Heart left ventricle (tissue), 16 donors: ENCODE measurements at places on chromosomes 13 and 19.

DNA sequence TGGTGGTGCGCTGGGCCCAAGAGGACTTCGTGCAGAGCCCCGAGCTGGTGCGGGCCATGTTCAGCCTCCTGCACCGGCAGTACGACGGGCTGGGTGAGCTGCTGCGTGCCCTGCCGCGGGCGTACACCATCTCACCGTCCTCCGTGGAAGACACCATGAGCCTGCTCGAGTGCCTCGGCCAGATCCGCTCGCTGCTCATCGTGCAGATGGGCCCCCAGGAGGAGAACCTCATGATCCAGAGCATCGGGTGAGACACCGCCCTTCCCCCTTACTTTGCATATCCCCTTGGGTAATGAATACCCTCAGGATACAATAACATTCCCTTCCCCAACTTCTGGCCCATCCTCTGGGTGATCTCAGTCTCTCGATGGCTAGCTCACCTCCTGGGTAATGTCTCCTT is 60.9 kb downstream of the RYR1 start:
- no peak for DNase-seq

GRCh38 chr13:59601993-59602392 is 561.7 kb downstream of the DIAPH3 start:
- no peak for DNase-seq

DNA sequence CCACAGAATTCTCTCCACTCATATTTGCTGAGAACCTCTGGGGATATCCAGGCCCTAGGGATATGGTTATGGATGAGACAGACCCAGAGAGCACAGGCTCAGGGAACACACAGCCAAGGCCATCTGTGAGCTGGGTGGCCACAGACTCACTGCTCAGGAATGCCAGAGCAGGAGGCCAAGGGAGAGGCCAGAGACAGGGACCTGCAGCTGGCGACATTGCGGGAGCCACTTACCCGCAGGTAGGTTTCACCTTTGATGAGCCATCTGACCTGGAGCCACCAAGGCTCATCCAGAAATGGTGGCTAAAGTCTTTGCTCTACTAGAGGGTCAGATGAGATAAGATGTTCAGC is 29.4 kb downstream of the CCNE1 start:
- no peak for DNase-seq

DNA sequence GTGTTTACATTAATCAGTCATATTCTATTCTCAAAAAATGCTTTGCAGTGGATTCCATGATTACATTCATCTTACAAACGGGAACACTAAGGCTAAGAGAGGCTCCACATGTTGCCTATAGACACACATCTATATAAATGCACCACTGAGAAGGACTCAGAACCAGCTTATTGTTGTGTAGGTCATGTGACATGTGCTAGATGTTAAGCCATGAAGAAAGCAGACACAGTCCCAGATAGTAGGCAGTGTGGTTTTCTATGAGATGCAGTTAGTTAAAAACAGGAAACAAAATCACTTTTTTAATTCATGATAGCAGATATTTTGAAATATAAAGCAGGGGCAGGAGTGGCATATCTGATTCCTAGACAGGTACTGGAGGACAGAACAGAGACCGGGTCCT is 10.7 kb downstream of the SIGLEC6 start:
- DNase-seq: no peak

- DNase-seq: no peak
These were observed 10.5 kb upstream of the NBEA start for GRCh38 chr13:34931572-34931971.

DNA sequence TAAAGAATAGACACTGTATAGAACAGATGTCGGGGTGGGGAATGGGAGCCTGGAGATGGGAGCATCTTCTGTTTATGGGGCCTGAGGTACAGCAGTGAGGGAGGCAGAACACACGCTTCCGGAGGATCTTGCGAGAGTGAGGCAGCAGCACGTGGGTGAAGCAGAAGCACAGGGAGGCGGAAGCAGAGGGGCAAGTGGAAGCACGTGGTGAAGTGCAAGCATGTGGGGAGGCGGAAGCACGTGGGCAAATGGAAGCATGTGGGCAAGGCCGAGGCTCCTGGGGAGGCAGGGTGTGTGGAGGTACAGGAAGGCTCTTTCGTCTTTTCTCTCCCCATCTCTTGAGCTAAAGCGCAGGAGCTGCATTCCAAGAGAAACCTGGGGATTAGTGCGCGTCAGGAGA is 198.4 kb downstream of the ATP8A2 start:
- no peak for DNase-seq

DNA sequence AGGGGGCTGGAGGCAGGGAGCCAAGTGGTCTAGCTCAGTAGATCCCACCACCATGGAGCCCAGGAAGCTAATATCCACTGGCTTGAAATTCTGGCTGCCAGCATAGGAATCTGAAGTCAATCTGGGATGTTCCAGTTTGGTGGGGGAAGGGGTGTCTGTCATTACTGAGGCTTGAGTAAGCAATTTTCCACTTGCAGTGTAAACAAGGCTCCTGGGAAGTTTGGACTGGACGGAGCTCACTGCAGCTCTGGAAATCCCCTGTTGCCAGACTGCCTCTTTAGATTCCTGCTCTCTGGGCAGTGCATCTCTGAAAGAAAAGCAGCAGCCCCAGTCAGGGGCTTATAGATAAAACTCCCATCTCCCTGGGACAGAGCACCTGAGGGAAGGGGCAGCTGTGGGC is 349.2 kb upstream of the KLHL1 start:
- no peak for DNase-seq

- no peak for DNase-seq
These were observed 250.3 kb upstream of the ATXN8OS start for GRCh38 chr13:69857183-69857821.

DNA sequence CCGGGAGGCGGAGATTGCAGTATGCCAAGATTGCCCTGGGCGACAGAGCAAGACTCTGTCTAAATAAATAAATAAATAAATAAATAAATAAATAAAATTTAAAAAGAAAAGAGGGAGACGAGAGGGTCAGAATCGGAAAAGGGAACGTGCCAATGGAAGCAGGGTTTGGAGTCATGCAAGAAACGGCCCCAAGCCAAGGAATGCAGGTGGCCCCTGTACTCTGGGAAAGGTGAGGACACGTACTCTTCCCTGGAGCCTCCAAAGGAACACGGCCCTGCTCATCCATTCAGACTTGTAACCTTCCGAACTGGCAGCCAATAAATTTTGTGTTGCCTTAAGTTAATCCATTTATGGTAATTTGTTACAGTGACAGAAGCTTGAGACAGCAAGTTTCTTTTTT is 19.9 kb upstream of the PNMA8C start:
- DNase-seq: no peak

DNA sequence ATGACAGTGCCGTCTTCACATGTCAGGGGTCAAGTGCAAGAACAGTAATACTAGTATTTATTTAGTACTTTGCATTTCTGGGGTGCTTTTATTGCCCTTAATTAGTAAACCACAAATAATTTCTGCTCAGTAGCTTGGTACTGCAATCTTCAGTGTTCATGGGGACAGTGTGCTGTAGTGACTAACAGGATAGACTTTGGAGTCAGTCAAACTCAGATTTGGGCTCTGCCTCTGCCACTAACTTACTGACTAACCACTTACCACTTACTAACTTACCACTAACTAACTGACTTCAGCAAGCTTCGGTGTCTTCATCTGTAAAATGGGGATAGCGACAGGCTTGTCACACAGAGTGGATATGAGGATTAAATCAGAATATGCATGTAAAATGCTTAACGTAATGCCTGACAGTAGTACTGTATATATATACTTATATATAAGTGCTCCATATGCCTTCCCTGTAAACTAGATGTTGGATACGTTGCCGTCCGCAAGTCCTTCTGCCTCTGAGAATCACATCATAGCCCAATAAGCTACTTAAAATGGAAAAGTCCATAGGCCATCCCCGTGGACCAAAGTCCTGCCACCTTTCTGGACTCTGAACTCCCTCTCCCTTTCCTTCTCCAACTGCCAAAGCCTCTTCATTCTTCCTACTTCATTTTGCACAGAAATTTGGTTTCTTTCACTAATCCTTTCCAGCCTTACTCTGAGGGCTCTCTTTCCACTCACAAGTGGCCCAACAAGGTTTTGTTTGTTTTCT is 158.1 kb downstream of the ZIC5 start:
- DNase-seq: no peak

DNA sequence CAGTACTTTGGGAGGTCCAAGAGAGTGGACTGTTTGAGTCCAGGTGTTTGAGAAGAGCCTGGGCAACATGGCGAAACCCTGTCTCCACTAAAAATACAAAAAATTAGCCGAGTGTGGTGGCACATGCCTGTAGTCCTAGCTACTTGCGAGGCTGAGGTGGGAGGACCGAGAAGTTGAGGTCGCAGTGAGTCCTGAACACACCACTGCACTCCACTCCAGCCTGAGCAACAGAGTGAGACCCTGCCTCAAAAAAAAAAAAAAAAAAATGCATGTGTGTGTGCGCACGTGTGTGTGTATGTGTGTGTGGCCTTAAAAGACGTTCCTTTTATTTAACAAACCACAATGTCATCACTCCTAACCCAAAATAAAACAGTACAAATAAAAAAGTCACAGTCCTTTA is 62.6 kb downstream of the MAP4K1 start:
- DNase-seq: no peak

- DNase-seq: no peak
These were observed 35.2 kb downstream of the ERICH4 start for GRCh38 chr19:41478171-41478570.

DNA sequence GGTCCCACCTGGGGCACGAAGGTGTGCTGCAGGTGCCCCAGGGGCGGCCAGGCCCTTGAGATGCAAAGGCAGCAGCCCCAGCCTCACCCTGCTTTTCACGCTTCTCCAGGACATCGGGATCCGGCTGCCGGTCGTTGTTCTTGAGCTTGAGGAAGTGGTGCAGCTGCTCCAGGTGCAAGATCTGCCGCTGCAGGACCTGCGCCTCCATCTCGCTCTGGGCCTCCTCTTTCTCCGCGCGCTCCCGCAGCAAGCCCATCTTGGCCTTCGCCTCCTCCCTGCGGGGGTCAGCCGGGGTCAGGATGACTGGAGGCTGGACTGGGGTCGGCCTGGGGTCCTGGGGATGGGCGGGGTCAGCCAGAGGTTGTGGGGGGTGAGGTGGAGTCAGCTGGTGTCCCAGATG is 21.5 kb upstream of the EMP3 start:
- no peak for DNase-seq
